Stimulated activated CD8-positive, alpha-beta memory T cell treated with anti-CD3 and anti-CD28 coated beads, Interleukin-4, amount 100 ng/mL, for 1 hour (primary cell): ENCODE measurements at places on chromosomes 7 and 10.

GRCh38 chr7:101673951-101674350 lies 44.9 kb upstream of the MYL10 start:
- DNase-seq = no peak

GRCh38 chr10:123148414-123149161 lies 652 bp downstream of the HMX2 start:
- no peak for DNase-seq

- DNase-seq = no peak
These were observed 261.1 kb upstream of the CSTF2T start for GRCh38 chr10:51960494-51960895.

DNA sequence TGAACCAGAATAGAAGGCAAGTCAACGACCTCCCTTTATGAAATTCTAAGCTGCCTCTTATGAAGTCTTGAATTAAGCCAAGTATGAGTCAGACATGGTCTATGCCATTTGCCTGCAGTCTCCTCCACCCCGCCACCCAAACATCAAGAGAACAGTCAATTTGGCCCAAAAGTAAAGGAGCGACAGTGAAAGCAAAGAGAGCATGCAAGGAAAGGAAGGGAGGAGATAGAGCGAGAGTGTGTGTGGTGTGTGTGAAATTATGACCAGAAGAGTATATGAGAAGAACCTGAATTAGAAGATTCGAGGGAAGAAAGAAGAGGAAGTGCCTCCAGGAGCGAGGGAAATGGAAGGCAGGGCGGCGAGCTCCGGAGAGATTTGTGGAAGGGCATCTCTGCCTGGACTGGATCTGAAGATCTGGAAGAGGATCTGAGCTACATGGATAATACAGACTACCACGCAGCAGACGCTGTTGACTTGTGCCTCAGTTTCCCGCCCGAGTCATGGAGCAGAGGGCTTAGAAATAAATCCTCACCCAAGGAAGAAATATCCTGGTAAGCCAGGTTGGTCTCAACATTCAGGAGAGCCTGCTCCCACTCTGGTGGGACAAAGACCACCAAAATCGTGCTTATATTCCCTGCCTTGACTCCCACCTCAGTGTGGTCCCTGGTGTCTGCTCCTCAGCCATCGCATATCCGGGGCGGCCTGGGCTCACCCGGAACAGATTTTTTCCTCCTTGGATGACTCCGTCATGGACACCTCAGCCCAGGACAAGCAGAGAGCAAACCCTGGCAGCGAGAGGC lies 459 bp downstream of the ZDHHC6 start:
- no peak for DNase-seq
